NCI-H345 (cell line): ENCODE measurements at places on chromosomes 6 and 20.

- no peak for DNase-seq
These were observed 1320.1 kb upstream of the GJE1 start for GRCh38 chr6:140812636-140813035.

DNA sequence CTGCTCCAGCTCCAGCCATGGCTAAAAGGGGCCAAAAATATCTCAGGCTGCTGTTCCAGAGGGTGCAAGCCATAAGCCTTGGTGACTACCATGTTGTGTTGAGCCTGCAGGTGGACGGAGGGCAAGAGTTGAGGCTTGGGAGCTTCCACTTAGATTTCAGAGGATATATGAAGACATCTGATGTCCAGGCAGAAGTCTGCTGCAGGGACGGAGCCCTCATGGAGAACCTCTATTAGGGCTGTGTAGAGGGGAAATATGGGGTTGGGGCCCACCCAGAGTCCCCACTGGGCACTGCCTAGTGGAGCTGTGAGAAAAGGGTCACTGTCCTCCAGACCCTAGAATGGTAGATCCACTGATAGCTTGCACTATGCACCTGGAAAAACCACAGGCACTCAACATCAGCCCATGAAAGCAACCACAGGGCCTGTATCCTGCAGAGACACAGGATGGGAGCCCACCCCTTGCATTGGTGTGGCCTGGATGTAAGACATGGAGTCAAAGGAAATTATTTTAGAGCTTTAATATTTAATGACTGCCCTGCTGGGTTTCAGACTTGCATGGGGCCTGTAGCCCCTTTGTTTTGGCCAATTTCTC lies 70.5 kb downstream of the NINL start:
- DNase-seq = no peak

DNA sequence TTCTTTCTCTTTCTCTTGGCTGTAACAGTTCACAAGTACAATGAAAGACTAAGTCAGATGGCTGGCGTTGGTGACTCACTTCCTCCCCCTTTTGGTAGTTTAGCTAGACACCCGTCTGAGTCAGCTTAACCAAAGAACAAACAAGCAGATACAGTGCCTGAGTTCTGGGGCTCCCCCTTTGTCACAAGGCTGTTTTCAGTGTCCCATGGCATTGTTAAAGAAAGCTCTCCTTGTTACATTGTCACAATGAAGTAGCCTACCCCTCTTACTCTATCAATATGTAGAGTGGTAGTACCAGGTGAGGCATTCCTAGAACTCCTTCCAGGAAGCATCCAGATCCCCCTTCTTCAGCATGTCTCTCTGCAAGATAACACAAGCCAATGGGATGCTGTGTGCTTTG lies 38.6 kb downstream of the KIAA0408 start:
- peak; percentile 39 for DNase-seq

DNA sequence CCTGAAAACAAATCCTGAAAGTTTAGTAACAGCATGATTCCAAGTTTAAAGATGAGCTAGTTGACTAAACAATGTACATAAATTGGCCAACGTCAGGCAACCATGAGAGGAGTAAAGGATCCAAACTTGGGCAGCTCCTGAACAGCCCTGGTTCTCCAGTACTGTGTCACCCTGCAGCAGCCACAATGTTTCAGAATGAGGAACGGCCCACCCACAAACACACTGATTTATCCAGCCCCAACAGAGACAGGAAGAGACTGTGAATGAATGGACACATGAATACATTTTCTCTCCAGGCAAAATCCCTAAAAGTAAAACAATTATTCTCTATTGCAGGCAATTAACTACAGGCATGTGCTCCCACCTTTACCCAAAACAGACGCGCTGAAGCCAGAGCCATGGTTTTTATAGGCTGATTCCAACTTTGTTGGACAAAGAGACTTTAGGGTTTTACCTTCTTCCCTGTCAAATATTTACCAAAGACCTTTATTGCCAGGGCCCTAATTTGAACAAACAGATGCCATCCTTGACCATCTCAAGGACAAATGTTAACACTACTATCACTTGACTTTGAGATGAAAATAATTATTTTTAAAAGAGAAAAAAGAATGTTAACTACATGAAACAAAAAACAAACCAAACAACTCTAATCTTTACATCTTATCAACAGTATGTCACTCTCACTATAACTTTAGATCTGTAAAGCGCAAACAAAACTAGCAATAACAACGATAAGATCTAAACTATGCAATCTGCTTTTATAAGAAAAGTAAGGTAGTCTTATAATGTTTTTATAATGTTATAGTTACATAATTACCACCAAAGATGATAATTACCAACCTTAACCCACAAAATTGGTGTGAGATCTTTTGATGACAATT lies 22.9 kb downstream of the CNKSR3 start:
- no peak for DNase-seq

- no peak for DNase-seq
These were observed 155.0 kb upstream of the SUPT3H start for GRCh38 chr6:45532721-45533210.

GRCh38 chr6:57021086-57021720 lies 25.3 kb upstream of the KIAA1586 start:
- peak; percentile 49 for DNase-seq

GRCh38 chr6:113732384-113732966 lies 124.7 kb upstream of the MARCKS start:
- peak; percentile 77 for DNase-seq

DNA sequence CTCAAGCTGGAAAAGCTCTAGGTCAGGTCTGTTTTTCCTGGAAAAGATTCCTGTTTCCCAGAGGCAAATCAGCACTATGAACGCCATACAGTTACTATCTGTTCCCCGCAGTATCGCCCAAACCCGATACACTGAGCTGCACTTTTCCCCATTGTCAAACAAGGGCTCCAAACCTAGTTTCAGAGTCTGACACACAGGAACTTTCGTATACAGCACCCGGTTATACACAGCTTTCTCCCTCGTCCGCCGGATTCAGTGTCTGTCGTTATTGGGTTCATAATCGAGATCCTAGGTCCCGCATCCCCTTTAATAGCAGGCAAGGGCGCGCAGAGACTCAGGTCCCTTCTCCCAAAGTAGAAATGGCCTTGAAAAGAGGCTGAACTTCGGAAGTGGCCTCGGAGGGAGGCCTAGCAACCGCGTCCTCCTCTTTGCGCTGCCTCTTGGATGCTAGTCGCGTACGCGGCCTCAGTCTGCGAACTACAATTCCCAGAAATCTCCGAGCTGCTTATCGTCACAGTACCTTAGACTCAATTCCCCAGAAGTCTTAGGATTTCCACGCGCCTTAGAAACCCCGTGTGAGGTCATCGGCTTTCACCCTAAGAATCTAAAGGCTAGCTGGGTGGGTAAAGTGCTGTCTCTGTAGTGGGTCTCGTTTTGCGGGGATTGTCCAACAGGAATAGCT lies 34.2 kb downstream of the ZNF391 start:
- DNase-seq = no peak

DNA sequence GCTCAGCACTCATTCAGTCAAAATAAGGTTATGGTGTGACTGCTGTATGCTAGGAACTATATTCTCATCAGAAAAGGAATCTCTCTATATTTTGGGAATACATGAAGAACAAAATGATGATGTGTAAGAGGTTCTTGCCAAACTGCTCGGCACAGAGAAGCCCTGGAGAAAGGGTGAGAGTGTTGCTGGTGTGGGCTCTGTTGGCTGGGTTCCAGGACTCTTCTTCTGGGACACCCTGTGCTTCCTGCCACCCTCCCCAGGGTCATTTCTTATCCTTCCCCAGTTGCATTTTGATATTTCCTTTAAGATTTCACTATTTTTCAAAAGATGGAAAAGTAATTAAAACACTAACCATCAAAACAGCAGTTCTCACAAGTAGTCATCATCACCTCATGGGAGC lies 28.8 kb downstream of the CST1 start:
- DNase-seq = no peak

DNA sequence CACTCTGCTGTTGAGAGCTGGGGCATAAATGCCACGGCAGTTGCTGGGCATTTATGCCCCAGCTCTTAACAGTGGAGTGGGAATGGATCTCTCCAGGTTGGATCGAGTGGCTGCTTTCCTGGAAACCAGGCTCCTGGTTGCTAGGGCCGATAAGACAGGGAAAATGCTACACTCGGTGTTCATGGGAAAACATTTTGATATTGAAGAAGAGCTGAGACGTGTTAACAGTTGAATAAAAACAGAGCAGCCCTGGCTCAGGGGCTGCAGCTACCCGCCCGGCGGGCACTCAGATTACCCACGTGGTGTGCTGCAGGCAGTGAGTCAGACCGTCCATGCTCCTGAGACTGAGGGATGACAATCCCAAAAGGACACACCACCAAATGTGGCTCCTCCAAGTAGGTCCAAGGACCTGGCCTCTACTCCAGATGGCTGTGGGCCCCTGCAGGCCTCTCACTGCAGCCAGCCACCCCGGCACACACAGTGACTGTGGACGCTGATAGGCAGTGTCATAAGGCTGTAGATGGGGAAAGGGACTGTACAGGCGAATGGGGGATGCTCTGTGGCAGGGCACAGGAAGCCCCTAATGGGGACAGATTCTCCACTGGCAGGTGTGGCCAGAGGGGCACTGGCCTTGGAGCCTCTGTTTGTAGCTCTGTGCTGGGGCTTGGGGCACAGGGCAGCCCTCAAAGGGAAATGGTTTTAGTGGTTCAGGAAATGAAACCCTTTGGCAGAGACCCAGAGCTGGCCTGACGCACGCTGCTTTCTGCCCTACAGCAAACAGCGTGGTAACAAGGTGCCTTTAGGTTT lies 237.8 kb downstream of the LY86 start:
- peak; percentile 27 for DNase-seq

DNA sequence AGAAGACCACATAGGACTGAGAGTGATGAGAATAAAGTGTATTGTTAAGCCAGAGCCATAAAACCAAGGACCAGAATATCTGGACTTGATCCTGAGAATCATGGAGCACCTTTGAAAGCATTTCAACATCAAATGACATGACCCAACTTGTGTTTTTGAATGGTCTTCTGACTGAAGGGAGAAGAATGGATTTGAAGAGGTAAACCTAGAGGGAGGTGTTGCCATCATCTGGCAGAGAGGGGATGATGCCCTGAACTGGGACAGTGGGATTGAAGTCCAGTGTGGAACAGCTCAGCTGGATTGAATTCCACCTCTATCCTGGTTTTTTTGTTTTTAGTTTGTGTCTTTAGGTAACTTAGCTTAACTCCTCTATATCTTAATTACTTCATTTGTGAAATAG lies 570.0 kb downstream of the TBC1D32 start:
- no peak for DNase-seq

GRCh38 chr6:134961366-134961765 lies 11.5 kb upstream of the ALDH8A1 start:
- no peak for DNase-seq

DNA sequence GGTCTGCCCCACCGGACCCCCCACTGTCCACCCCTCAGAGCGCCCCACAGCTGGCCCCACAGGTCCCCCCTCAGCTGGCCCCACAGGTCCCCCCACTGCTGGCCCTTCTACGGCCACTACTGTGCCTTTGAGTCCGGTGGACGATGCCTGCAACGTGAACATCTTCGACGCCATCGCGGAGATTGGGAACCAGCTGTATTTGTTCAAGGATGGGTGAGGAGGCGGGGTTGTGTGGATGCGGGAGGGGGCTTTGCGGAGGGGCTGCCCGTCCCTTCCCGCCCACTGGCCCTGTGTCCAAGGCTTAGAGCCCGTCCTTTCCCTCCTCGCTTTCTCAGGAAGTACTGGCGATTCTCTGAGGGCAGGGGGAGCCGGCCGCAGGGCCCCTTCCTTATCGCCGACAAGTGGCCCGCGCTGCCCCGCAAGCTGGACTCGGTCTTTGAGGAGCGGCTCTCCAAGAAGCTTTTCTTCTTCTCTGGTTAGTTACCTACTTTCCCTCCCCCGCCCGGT lies 4.7 kb downstream of the MMP9 start:
- peak; percentile 54 for DNase-seq

DNA sequence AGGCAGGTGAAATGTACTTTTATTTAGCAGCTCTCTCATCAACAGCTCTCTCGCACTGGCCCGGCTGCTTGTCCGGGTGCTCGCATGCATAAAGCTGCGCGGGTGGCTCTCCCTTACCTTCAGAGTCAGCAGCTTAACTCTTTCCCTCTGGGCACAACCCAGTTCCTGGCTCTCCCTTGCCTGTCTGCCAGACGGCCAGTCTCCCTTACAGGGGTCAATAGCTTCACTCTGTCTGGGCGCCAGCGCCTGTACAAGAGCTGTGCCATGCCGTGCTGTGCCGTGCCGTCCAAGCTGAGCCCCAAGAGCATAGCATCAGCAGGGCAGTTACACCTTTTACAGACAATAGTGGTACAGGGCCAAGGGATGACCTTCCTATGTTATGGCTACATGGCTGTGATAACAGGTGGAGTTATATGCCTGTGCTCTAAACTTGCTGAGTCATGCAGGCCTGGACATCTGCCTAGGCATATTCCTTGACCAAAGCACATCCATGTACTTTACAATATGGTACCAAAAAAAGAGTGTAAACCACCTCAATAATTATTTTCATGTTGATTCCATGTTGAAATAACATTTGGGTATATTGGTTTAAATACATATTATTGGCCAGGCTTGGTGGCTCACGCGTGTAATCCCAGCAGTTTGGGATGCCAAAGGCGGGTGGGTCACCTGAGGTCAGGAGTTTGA lies 47.9 kb downstream of the BLTP3A start:
- no peak for DNase-seq

DNA sequence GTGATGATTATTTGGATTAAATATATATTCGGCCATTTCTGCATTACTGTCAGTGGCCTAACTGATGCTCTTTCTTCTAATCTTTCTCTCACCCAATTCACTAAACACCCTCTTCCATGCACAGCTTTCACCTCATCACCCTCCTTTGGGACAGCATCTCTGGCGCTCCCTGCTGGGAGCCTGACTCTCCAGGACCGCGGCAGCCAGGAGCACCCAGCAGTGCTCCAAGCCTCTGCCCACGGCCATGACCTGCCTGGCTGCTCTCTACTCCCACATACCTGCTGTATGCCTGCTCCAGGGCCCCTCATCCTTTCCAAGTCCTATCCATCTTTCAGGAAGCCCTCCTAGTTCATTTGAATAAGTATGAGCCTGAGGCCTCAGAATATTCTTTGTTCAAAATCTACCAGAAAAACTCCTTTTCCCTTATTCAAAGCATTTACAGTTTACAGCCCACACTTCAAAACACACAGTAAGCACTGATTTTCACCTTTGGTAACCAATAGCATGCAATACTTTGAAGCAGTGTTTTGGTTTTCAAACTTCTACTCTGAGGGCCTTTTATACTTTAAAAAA lies 15.2 kb downstream of the CTCFL start:
- peak; percentile 18 for DNase-seq

DNA sequence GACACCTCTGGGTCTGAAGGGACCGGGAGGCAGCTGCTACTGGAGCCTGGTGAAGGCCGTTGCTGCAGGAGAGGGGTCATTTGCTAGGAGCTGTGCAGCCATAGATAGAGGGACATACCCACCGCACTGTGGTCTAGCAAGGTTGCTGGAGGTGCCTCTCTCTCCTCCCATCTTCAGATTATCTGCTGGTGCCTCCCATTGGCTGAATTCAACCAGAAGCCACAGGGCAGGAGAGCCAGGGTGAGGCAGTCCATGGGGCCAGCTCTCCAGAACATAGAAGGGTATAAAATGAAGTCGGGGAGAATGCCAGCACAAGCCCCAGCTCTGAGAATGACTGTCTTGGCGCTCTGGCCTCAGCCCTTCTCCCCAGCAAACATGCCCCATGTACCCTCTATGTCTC lies 98.0 kb downstream of the VEGFA start:
- DNase-seq = no peak
